ENCODE measurements at places on chromosomes 12 and 14. TPM values are rescaled to one million over a fixed set of nuclear protein-coding genes. Genes with fewer than 3 reads are reported as not detected.
A peak's percentile ranks its signal among the peaks of the same experiment; 100 is the strongest.

TAS2R13 gene
- total RNA-seq, result 1.0 TPM

CIROP gene
- not detected for total RNA-seq

TMTC2 gene
- total RNA-seq, result 3.3 TPM

LRRIQ1 gene
- not detected for total RNA-seq

AREL1 gene
- 47.0 TPM for total RNA-seq

MNAT1 gene
- 33.9 TPM for total RNA-seq

DNA sequence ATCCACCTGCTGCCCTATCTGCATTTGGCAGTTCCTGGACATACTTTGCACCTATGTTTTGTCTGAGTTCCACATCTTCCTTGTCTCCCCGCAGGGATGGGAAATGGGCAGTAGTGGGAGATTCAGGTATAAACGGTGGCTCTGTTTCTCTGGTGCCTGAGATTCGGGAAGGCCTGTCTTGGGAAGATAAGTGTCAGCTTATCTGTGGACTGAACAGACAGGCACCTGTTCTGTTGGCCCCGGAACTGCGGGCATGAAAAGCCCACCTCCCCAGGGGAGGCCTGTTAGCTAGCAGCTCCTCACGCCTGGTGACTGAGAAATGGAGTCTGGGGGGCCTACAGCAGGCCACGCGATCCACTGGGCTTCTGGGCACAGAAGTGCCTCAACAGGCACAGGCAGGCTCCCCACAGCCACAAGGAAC, 5.8 kb downstream of the PHB2 start:
- H3K27me3 ChIP-seq, result no peaks in the 10 kb centered on the region
- H3K4me1 ChIP-seq, result peaks cover 46% of the 10 kb centered on the region
- DNase-seq, result peak; percentile 32
- H3K36me3 ChIP-seq, result peaks cover 21% of the 10 kb centered on the region

- DNase-seq, result no peak
- H3K36me3 ChIP-seq, result peaks cover 2% of the 10 kb centered on the region
- no peaks in the 10 kb centered on the region for H3K4me1 ChIP-seq
- no peak overlapping the region for H3K4me3 ChIP-seq
These were observed 53.4 kb downstream of the METTL25 start for GRCh38 chr12:82411546-82412230.

GRCh38 chr12:122688291-122688690, 14.9 kb downstream of the HCAR2 start:
- no peaks in the 10 kb centered on the region for H3K36me3 ChIP-seq
- peaks cover 2% of the 10 kb centered on the region for H3K4me1 ChIP-seq
- DNase-seq, result no peak
- no peak overlapping the region for H3K4me3 ChIP-seq
- H3K27me3 ChIP-seq, result no peaks in the 10 kb centered on the region
- no peak overlapping the region for H3K27ac ChIP-seq

DNA sequence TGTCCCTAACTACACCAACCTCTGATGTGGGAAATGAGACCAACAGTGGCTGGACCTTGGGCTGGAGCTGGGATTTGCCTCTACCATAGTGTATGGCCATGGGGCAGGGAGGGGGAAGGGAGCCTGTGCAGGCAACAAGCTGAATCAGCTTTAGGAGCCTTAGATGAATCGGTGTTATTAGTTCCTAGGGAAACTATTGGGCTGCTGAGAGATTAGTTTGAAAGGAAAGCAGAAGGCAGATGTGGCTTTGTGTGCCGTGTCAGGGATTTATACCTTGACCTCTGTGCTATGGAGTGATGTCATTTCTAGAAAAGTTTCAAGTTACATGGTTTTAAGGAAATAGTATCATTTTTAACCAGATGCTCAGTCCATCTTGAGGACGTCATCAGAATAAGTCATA, 19.5 kb upstream of the GAS2L3 start:
- H3K4me1 ChIP-seq, result no peaks in the 10 kb centered on the region
- H3K27ac ChIP-seq, result no peak overlapping the region
- H3K4me3 ChIP-seq, result no peak overlapping the region
- peaks cover 5% of the 10 kb centered on the region for H3K27me3 ChIP-seq
- no peaks in the 10 kb centered on the region for H3K36me3 ChIP-seq

GRCh38 chr12:105862163-105862821, 276.5 kb downstream of the NUAK1 start:
- H3K27me3 ChIP-seq, result peaks cover 2% of the 10 kb centered on the region
- H3K4me1 ChIP-seq, result no peaks in the 10 kb centered on the region
- no peak overlapping the region for H3K4me3 ChIP-seq
- no peak for DNase-seq

GRCh38 chr12:59403259-59403932, 192.4 kb upstream of the SLC16A7 start:
- no peaks in the 10 kb centered on the region for H3K36me3 ChIP-seq
- peaks cover 6% of the 10 kb centered on the region for H3K4me1 ChIP-seq
- no peak overlapping the region for H3K27ac ChIP-seq

DNA sequence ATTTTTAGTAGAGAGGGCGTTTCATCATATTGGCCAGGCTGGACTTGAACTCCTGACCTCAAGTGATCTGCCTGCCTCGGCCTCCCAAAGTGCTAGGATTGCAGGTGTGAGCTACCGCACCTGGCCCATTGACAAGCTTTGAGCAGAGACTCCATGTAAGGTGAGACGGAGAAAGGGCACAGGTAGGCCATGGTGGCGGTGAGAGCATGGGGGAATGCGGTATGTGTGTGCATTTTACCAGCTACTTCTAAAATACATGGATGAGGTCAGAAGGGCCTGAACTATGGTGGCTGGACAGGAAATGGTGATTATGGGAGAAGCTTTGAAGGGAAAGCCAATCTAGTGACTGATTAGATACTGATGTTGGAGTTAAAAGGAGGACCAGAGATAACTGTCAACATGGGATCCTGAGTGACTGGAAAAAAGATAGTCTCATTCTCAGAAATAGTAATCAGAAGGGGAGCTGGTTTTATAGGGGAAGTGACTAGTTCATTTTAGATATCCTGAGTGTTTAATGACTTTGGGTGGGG, 21.9 kb upstream of the PTPRB start:
- no peak for DNase-seq
- H3K4me3 ChIP-seq, result no peak overlapping the region
- H3K36me3 ChIP-seq, result no peaks in the 10 kb centered on the region
- no peaks in the 10 kb centered on the region for H3K4me1 ChIP-seq

DNA sequence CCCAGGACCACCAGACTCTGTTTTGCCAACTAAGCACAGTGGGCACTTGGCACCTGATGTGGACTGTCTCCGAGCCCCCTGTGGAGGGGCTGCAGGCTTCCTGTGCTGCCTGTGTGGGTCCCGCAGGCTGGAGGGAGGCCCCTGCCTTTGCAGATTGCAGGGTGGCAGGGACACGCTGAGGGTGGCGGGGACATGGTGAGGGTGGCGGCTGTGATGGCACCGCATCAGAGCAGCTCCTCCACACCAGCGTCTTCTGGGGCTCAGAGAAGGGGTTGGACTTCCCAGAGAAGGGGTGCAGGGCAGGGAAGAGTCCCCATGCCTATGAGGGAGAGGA, 8.1 kb downstream of the ZFYVE21 start:
- peaks cover 11% of the 10 kb centered on the region for H3K4me1 ChIP-seq
- no peaks in the 10 kb centered on the region for H3K36me3 ChIP-seq
- H3K27ac ChIP-seq, result no peak overlapping the region
- DNase-seq, result no peak
- no peaks in the 10 kb centered on the region for H3K27me3 ChIP-seq

- peaks cover 42% of the 10 kb centered on the region for H3K4me1 ChIP-seq
- no peaks in the 10 kb centered on the region for H3K36me3 ChIP-seq
- peak overlapping the region; percentile 86 for H3K27ac ChIP-seq
- peak; percentile 58 for DNase-seq
- H3K4me3 ChIP-seq, result peak overlapping the region; percentile 91
These were observed 845 bp upstream of the RARG start for GRCh38 chr12:53232646-53233461.

DNA sequence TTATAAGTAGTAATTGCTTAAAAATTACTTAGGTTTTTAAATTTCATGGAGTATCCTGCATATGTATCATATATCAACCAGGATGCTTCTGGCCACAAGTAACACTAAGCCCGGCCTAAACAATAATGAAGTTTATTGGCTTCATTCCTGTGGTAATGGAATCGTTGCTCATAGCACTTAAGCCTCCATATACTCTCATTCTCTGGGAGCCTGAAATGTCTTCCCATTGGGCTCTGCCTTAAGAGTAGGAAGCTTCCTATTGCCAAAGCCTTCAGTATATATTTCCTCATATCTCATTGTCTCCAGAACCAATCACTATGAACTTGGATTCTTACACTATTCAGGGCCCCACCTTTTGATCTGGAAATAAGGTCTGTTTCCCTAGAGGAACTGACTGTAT, 83.8 kb upstream of the DNM1L start:
- H3K36me3 ChIP-seq, result peaks cover 2% of the 10 kb centered on the region
- no peak for DNase-seq
- H3K4me3 ChIP-seq, result no peak overlapping the region
- no peak overlapping the region for H3K27ac ChIP-seq
- H3K4me1 ChIP-seq, result peaks cover 7% of the 10 kb centered on the region

DNA sequence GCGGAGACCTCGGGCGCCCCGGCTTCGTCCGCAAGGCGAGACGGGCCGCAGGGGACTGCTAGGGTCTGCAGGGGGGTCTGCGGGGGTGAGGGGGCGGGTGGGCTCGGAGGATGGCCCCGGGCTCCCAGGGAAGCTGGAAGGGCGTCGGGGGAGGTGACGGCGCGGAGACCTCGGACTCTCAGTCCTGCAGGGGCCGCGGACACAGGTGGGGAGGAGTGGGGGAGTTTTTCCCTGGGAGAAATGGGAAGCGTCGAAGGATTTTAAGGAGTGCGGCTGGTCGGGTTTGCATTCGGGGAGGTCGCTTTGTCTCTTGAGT, 25.9 kb downstream of the ZBTB42 start:
- peaks cover 8% of the 10 kb centered on the region for H3K4me1 ChIP-seq
- no peak overlapping the region for H3K27ac ChIP-seq

Measured in activated naive CD8-positive, alpha-beta T cell treated with anti-CD3 and anti-CD28 coated beads, Interleukin-2, amount 10 ng/mL, durations not matched to agents 7 days and 5 days (primary cell).